ENCODE measurements at places on chromosomes 6 and 20.
A peak's percentile ranks its signal among the peaks of the same experiment; 100 is the strongest.

GRCh38 chr20:35541118-35541782 lies 628 bp upstream of the ERGIC3 start:
- no peak for DNase-seq

DNA sequence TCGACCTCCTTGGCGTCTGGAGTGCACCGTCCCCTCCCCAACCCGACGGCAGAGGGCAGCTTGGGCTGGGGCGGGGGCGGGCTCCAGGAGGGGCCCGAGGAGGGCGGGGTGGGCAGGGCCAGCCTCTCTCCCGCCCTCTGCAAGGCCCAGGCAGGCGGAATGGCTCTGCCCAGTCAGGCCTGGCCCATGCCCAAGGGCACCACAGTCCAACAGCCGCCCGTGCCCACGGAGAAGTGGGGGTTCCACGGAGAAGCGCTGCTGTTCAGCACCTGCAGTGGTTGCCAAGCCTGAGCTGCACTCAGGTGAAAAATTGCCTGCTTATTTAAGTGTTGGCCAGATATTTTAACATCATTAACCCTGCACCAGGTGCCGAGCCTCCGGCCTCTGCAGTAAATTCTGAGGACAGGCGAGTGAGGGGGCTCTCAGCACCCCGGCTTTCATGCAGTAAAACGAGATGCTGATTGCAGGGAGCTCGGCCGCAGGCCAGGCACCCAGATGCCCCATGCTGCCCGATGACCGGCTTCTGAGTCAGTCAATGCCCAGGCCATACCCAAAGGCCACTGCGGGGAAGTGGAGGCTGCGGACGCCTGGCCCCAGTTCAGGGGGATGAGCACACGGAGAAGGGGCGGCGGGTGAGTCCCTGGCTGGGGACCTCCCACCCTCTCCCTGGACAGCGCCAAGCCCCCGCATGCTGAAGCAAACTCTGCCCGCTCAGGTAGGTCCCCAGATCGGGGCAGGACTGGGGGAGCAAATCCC lies at the start of gene SRMS:
Gene SRMS, minus strand, starts transcription at position 25 of the 756 bp plus-strand sequence. CDS start 286 bp downstream, outside the sequence.
- no peak for DNase-seq

GRCh38 chr20:6765469-6766058 lies 1.9 kb upstream of the BMP2 start:
- DNase-seq, result no peak

- peak; percentile 30 for DNase-seq
Observed at GRCh38 chr20:45629496-45630100, at the start of gene WFDC10A. Gene WFDC10A, plus strand, starts transcription at chr20:45629739. Its CDS starts 75 bp downstream, at chr20:45629814.

- peak; percentile 65 for DNase-seq
Observed at GRCh38 chr20:50460608-50461267, 49.4 kb upstream of the PTPN1 start.

DNA sequence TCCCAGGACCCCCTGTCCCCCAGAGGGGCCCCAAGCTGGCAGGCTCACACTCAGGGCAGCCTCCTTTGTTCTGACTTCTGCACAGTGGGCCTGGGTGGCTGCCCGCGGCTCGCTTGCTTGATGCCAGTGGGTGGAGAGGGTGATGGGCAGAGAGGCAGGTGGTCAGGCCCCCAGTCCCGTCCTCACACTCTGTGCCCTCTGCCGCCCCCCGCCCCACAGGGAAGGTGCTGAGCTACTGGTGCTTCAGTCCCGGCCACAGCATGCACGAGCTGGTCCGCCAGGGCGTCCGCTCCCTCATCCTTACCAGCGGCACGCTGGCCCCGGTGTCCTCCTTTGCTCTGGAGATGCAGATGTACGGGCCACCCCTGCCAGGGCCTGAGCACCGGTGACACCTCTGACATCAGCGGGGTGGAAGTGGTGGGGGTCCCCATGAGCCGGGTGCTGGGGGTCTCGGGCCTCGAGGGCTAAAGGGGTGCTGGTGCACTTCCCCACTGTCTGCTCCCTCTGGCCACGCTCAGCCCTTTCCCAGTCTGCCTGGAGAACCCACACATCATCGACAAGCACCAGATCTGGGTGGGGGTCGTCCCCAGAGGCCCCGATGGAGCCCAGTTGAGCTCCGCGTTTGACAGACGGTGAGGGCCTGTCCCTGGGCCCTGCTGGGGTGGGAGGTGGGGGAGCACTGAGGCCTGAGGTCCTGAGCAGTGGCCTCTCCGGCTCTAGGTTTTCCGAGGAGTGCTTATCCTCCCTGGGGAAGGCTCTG lies 8.9 kb upstream of the TNFRSF6B start:
- DNase-seq, result no peak

- DNase-seq, result peak; percentile 21
Observed at GRCh38 chr6:33886673-33887144, 82.9 kb upstream of the MLN start.

GRCh38 chr6:95280686-95281273 lies 296.6 kb upstream of the MANEA start:
- no peak for DNase-seq

- no peak for DNase-seq
Observed at GRCh38 chr6:73024598-73024997, 200.7 kb downstream of the KHDC1L start.

GRCh38 chr20:8018958-8019245 lies 659 bp downstream of the TMX4 start:
- DNase-seq, result peak; percentile 61

DNA sequence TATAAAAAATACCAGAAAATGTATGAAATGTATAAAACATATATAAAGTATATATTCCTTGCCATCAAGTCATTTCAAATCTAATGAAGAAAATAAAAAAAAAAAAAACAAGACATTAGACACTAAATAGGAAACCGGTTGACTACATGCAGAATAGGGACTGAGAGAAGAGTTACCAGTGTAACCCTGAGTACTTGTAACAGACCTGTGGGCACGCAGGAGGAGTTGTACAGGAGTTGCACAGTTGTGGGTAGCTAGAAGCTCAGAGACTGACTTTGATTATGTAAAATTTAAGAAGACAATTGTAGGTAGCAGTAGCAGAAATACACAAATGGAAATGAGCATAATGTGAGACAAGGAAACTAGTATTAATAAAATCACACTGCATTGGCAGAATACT lies 112.4 kb upstream of the DST start:
- no peak for DNase-seq

DNA sequence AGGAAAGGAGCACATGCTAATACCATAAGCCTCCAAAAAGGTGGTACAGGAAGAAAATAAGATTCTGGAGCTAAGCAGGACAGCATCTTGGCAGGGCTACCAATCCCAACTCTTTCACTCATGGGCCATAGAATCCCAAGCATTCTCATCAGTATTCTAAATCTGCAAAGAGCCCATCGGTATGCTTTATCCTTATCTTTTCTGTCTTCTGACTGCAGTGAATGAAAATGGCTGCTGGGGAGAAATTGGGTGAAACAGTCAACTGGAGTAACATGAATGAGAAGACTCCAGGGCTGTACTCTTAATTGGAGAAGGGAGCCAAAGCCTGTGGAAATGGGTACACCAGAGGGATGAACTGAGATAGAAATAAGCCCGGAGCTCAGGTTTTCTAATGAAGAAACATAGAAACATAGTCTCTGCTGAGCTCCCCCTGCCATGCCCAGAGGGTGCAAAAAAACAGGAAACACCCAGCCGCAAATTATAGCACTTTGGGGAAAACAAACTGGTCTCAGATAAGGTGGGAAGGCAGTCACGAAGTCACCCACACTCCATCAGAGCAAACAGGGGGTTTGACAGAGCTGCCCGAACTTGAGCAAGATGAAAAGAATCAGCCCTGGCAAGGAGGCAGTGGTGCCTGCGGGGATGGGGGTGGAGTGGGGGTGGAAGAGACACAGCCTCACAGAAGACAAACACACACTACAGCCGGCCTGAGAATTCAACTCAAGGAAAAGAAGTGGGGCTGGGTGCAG lies 35.4 kb upstream of the E2F3 start:
- DNase-seq, result peak; percentile 73

GRCh38 chr6:111722179-111722731 lies 116.6 kb upstream of the TRAF3IP2 start:
- DNase-seq, result no peak

- no peak for DNase-seq
Observed at GRCh38 chr6:107538856-107539387, 49.0 kb downstream of the SOBP start.

- no peak for DNase-seq
Observed at GRCh38 chr20:9186396-9186795, 117.5 kb downstream of the PLCB4 start.

GRCh38 chr6:39958947-39959346 lies 24.7 kb upstream of the MOCS1 start:
- no peak for DNase-seq

DNA sequence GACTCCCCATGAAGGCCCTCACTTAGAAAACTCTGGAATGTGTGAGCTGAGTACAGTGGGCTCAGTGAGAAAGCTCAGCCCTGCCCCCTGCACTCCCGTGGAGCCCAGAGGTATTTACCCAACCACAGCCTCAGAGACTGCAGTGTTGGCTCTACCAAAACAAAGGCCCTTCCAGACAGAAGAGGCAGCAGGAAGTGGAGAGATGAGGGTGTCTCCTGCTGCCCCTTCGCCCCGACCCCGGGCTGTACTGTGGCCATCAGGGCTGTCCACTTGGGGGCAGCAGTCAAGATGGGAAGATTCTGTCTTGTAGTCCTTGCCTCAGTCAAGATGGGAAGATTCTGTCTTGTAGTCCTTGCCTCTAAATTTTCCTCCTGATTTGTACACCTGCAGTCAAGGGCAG lies 341.3 kb downstream of the TAF4 start:
- no peak for DNase-seq

- DNase-seq, result no peak
Observed at GRCh38 chr6:10219510-10219909, 195.4 kb downstream of the TFAP2A start.

GRCh38 chr20:62628691-62629090 lies 13.6 kb upstream of the SLCO4A1 start:
- no peak for DNase-seq

DNA sequence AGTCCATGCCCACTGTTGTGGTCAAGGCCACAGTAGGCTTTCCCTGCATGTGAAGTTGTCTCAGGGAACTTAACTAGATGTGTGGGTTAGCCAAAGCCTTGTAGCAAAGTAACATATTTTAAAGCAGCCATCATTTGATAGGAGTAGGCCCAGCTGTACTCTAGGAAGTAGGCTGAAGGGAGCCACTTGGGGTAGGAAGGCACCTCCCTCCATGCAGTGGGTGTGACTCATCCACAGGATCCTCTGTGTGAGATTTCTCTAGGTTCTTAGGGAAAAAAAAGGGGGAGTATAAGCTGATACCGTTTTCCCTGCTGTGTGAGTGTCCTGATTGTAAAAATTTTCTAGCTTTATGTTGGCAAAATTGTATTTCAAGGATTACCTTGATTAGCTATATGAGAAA lies 44.7 kb downstream of the VAPB start:
- no peak for DNase-seq

- DNase-seq, result no peak
Observed at GRCh38 chr20:7943891-7944290, 3.6 kb upstream of the HAO1 start.

GRCh38 chr6:35219683-35220326 lies 6.0 kb downstream of the SCUBE3 start:
- DNase-seq, result no peak

DNA sequence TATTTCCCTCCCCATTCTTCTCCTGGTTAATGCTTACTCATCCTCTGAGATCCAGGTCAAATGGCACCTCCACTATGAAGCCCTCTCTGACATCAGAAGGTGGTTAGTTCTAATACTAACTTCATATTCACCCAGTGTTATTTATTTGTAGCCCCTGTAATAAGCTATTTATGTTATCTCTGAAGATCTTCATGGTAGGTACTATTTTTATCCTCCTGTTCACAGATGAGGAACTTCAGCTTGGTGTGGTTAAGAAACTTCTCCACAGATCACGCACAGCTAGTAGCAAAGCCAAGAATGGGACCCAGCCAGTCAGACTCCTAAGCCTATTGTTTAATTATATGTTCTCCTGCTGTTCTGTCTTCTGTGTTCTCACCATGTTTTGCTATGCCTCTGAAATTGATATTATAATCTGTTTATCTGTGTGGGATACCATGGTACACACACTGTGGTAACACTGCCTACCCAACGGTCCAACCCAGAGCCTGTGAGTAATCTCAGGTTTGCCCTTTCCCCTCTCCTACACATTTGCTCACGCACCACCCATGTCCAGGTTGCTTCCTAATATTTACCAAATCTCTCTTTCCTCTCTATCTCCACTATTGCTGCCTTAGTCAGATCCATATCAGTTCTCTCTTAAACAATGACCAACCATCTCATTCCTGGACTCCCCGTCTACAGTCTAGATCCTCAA lies 98.4 kb downstream of the IPCEF1 start:
- no peak for DNase-seq

GRCh38 chr6:123764722-123765121 lies 38.9 kb upstream of the NKAIN2 start:
- no peak for DNase-seq

GRCh38 chr20:973785-974194 lies 28.3 kb downstream of the RSPO4 start:
- DNase-seq, result peak; percentile 20

DNA sequence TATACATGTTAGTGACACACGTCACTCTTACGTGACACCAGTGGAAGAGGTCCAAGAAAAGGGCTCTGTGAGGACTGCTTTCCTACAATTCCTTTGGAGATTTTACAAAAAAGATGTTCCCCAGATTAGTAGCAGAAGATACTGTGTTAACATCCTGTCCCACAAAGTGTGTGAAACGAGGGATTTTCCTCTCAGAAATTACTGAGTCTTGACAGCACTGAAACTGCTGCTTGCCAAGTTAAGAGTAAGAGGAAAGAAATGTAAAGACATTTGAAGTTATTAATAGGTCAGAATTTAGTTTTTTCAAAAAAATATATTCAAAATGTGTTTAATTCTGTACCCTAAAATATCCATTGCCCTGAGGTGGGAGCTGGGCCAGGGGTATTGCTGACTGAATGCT lies 58.8 kb upstream of the MAP7 start:
- no peak for DNase-seq

DNA sequence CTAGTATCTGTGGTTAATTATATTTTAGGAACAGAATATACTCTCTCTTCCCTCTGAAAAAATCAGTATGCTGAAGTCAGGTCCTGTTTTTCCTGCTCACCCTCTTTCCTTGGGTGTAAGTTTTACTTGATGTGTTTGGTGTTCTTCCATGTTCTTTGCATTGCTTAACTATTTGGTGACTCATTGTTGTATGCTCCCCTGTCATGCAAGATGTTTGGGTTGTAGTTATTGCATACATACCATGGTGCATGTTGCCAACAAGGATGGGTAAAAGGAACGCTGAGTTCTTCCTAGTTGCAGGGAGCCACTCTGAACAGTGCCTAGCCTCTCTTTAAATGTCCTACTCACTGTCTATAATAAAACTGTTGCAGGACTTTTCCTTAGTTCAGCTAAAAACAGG lies 207.9 kb upstream of the LAMP5 start:
- no peak for DNase-seq

DNA sequence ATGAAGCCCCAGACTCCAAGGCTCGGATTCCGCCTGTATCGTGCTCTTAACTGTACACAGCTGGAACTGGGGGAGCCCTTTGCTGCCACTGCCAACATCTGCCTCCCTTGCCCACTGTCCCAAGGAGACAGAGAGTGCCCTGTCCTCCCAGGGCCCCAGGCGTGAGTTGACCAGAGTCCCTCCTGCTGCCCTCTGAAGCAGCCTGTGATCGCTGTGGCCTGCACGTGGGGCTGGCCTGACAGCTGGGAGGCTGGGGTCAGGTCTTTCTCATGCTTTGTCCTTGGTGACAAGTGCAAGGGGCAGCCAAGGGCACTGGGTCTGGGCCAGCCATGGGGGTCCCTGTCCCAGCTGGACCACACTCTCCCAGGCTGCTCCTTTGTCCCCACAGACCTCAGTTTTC lies 44.3 kb downstream of the KIAA1755 start:
- DNase-seq, result no peak

GRCh38 chr6:155115893-155116570 lies 120.9 kb downstream of the TIAM2 start:
- DNase-seq, result no peak

GRCh38 chr20:2932498-2932897 lies 59.2 kb downstream of the PTPRA start:
- DNase-seq, result no peak

Data from CD4-positive, alpha-beta T cell treated with Interleukin-4 for 4 hours (primary cell).